ENCODE measurements at places on chromosomes 6 and 20. TPM values are rescaled to one million over a fixed set of nuclear protein-coding genes. Genes with fewer than 3 reads are reported as not detected.

Gene TULP1
- total RNA-seq, result not detected

Gene CD83
- 3.4 TPM for total RNA-seq

Gene MLIP
- not detected for total RNA-seq

Gene TGM3
- not detected for total RNA-seq

Measured in hair follicle dermal papilla cell (primary cell).